NCI-H1105 (cell line): ENCODE measurements at places on chromosomes 7 and 10.

DNA sequence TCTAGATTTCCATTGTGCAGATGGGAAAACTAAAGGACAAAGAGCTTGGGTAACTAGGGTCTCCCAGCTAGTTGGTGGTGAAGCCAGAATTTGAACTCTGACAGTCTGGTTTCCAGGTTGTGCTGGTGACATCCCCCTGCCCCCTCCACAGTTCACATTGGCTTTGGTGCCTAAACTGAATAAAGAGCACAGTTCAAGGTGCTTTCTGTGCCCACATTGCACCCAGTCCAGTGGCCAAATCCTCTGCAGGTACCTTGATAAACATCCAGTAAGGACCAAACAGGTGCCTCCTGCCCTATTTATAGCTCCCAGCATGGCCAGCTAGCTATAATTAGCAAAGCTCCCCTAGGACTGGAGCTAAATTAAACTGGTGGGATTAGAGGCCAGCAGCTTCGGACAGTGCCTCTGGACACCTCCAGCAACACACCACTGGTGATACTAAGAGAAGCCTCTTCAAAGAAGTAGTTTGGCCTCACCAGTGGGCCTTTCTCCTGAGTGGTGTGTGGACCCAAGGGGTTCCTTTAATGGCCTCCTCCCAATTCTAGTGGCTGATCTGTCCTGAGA, 59.9 kb downstream of the KCNMA1 start:
- no peak for DNase-seq

GRCh38 chr10:85493703-85494102, 872.9 kb downstream of the GRID1 start:
- DNase-seq: no peak

DNA sequence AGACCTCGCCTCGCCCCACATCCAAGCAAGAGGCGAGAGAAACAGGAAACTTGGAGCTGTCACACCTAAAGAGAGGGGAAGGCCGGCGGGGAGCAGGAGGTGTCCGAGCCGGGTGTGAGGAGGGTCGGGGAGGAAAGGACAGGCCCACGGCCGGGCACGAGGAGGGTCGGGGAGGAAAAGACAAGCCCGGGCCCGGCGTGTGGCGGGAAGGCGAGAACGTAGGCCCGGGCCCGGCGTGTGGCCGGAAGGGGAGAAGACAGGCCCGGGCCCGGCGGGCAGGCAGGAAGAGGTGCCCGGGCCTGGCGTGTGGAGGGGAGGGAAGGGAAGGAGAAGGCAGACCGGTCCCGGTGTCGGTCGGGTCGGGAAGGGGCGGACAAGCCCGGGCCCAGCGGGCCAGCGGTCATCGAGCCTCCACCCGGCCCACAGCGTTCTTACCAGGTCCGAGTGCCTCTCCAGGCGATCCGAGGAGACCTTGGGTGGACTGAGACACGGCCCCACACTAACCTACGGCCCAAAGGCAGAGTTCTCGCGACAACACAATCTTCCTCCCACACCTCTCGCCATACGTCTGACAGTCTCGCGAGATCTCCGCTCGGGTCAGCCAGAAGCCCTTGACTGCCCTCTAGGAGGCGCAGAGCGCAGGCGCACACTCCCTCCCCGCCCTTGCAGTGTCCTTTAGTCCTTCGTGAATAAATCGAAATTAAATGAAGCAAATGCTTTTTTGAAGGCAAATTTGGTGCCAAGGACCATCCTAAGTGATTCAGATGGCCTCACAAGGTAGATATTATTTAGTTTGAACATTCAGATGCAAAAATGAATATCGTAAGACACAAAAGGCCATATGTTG, at the start of gene NCOA4:
Gene NCOA4, minus strand, starts transcription at position 533 of the 847 bp plus-strand sequence. CDS start 13,943 bp downstream, outside the sequence.
- peak; percentile 74 for DNase-seq

DNA sequence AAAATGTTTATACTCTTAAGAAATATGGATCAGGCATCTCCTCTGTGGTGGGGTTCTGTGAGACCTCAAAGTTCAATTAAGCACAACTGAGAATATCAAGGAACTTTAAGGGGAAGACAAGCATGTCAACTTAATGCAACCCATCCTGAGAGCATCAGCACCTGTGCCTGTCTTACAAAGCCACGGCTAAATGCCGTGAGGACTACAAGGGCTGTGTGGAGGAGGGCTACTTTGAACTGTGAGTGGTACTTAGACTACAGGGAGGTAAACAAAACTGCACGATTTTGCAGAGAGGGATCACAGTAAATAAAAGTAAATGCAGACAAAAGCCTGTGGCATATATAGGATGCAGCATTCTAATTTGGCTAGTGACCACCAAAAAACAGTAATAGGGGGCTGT, 139.1 kb downstream of the ATE1 start:
- DNase-seq: peak; percentile 19

DNA sequence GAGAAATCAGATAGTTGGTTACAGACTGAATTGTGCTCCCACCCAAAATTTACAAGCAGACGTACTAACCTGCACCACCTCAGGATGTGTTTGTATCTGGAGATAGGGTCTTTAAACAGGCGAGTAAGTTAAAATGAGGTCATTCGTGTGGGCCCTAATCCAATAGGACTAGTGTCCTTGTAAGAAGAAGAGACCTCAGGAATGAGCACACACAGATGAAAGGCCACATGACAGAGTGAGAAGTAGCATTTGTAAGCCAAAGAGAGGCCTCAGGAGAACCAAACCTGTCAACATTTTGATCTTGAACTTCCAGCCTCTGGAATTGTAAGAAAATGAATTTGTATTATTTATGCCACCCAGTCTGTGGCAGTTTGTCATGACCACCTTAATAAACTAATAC, 149.5 kb upstream of the VWC2 start:
- DNase-seq: no peak

GRCh38 chr10:22133749-22134624, 83.8 kb downstream of the EBLN1 start:
- DNase-seq: no peak

DNA sequence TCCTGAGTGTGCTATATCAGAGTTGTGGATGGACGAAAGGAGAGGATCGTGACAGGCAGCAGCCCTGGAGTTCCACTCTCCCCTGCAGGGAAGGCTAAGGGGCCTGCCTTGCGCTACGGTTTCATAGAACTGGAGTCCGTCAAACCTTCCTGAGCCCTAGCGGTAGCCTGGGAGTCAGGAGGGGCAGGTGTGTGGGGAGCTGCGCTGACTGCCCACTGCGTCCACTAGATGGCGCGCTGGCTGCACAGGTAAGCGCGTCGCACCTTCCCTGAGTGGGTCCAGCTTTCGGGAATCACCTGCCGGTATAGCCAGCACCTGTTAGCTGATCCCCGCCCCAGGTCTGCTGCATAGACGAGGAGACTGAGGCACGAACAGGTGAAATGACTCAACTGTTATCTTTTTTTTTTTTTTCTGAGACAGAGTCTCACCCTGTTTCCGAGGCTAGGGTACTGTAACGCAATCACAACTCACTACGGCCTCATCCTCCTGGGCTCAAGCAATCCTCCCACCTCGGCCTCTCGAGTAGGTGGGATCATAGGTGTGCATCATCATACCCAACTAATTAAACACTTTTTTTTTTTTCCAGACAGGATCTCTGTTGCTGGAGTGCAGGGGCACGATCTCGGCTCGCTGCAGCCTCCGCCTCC, 20.2 kb upstream of the BAIAP2L1 start:
- DNase-seq: peak; percentile 86

GRCh38 chr10:28177944-28178637, 124.8 kb downstream of the MPP7 start:
- no peak for DNase-seq

DNA sequence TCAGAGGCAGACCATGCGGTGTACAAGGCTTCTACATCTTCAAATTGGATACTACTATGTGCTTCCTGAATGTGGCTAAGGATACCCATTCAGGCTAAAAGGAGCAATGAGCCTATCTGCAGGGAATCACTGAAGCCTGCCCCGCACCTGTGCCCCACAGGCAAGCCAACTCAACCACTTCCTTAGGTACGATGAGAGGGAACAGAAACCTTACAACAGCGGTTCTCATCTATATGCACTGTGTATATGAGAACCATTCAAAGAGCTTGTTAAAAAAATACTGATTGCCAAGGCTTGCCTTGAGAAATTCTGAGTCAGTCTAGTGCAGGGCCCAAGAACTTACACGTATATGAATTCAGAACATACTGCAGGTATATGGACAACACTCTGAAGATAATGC, 679.6 kb downstream of the PARD3 start:
- no peak for DNase-seq

- peak; percentile 66 for DNase-seq
These were observed at the start of gene SP8 for GRCh38 chr7:20786779-20787659. Gene SP8 (minus strand): TSS chr7:20786886. CDS start chr7:20786798, 88 bp downstream.

GRCh38 chr7:55092186-55092974, 73.6 kb downstream of the EGFR start:
- DNase-seq: no peak

DNA sequence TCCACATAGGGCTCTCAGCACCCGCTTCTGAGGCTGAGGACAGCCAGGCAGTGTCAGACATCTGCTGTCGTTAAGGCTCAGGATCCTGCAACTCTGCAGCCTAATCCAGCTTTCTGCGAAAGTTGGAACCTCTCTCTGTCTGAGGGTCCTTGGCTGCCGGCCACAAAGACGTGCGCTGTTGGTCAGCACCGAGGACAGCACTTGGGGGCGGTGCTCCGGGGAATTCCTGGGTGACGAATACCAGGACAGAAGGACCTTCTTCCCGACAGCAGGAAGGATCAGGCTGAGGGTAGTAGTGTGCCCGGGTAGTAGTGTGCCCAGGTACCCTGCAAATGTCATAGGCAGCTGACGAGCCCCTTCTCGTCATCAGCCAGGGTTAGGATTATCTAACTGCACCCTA, 16.0 kb upstream of the RASGEF1A start:
- DNase-seq: no peak

DNA sequence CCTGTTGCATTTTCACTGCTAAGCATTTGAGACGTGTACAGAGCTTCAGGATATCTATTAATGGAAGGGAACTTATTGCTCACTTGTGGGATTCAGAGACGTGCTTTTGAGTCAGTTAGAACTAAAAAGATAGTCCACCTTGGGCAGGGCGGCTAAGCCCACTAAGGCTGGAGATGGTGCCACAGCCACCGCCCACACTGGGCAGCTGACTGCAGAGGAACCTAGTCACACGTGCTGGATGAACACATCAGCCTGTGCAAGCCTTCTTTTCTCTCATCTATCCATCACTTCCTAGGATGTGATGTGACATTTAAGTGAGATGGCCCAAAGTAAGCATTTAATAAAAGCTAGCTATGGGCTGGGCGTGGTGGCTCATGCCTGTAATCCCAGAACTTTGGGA, 78.0 kb downstream of the PTPRE start:
- DNase-seq: no peak

DNA sequence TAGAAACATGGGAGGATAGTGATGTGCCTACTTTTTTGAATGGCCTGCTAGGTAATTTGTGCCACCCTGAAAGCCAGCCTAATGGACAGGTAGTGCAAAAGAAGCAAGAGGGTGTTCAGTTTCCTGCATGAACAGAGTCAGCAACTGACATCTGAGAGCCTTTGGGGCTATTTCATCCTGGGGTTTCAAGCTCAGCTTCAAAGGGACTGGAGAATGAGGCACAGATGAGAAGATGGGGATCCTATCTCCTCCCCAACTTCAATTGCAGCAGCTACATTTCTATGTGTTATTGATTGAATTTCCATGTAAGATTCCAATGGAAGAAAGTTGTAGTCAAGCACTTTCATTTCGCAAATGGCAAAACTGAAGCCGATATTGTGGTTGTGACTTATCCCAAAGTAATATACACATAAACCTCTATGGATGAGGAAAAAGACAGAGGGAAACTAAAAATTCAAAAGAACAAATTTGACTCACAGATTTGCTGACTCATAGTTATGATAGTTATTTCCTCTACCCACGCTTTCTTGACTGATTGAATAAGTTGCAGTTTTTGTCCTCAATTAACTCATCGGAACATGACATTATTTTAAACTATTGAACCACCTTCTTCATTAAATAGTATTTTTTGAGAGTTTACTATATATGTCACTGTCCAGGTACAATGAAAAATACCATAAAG, 42.6 kb upstream of the NRP1 start:
- no peak for DNase-seq

- no peak for DNase-seq
These were observed 14.0 kb downstream of the ANKIB1 start for GRCh38 chr7:92259610-92260247.

DNA sequence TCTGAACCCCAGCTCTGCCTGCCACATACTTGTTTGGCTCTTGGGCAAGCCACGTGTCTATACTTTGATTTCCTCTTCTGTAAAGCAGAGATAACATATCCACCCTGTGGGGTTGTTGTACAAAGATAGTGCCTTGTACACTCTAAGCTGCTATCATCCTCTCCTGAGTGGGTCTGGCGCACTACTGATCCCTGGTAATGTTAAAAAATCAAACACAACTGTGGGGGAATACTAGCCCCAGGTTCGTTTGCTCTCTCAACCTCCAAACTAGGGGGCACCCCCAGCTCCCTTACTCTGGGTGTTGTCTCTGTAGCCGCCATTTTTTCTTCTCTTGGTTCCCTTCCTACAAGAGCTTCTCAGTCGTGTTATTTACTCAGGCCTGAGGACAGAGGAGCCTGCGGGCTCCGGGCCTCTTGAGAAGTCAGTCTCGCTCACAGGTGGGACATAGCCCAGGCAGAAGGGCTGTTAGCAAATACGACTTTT, 1.0 kb downstream of the POLM start:
- no peak for DNase-seq

DNA sequence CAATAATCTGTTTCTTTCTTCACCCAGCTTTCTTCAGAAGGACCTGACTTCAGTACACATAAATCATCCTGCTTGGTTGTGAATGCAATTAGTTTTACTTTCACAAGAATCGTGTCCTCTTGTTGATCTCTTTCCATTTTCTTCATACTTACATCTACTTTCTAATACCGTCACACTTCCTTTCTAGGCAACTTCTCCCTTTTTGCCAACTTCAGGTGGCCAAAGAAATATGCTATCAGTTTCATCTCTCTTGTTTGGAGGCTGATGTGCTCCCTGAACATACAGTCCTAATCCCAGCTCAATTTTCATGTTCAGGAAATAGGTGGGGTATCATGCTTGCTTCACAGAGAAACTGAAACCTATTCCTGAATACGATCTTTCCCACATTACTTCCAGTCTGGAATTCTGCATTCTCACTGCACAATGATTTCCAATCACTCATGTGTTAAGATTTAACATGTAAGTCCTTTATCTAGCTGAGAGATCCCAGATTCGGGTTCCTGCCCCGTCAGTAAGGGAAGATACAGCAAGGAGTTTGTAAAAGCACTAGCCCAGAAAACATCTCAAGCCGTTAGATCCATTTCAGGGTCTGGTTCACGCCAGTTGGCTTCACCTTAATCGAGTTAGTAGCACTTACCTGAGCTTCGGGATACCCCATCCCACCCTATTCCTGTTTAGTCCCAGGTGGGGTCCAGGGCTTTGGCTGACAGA, 994 bp downstream of the SLC25A28 start:
- no peak for DNase-seq

- DNase-seq: no peak
These were observed 4.7 kb downstream of the RPA3 start for GRCh38 chr7:7713730-7714129.

- DNase-seq: no peak
These were observed 6.1 kb downstream of the RASSF4 start for GRCh38 chr10:44965651-44966097.

DNA sequence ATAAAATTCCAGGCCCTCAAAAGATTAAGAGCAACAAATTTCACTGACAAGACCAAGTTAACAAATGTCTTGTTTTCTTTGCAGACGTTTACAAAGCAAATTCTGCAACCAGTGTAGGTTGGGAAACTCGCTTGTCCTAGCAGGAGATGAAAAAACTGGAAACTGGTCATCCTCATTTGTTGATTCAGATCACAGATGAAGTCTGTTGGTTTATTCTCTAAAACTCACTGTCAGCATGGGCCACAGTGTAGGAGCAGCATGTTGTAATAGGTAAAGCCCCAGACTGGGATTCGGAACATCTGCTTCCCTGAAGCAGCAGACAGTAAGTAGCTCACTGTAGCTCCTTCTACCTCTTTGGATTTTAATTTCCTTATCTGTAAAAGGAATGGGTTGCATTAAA, 31.5 kb downstream of the PANK1 start:
- DNase-seq: no peak
